ENCODE measurements at places on chromosomes 16 and 17. TPM values are rescaled to one million over a fixed set of nuclear protein-coding genes. Genes with fewer than 3 reads are reported as not detected.

- DNase-seq = no peak
Measured at GRCh38 chr17:32504166-32504990, 17.6 kb downstream of the CDK5R1 start.

- no peak for DNase-seq
Measured at GRCh38 chr17:3827124-3827773, 18.8 kb downstream of the NCBP3 start.

DNA sequence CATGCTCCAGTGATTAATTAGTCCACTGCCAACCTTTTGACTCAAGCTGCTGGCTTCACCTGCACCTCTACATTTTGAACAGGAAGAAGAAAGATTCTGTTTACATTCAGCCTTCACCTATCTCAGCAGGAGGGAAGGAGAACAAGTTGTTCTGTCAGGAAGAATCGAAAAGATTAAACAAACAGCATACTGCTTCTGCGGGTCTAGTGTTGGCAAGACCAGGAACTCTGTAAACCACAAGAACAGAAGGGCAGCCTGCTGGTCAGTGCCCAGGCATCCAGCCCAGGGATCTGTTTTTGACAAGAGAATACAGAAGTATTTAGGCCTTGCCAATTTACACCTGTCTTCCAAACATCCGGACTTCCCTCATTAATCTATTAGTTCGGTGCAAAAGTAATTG, 189.7 kb downstream of the CHD9NB start:
- DNase-seq = no peak

DNA sequence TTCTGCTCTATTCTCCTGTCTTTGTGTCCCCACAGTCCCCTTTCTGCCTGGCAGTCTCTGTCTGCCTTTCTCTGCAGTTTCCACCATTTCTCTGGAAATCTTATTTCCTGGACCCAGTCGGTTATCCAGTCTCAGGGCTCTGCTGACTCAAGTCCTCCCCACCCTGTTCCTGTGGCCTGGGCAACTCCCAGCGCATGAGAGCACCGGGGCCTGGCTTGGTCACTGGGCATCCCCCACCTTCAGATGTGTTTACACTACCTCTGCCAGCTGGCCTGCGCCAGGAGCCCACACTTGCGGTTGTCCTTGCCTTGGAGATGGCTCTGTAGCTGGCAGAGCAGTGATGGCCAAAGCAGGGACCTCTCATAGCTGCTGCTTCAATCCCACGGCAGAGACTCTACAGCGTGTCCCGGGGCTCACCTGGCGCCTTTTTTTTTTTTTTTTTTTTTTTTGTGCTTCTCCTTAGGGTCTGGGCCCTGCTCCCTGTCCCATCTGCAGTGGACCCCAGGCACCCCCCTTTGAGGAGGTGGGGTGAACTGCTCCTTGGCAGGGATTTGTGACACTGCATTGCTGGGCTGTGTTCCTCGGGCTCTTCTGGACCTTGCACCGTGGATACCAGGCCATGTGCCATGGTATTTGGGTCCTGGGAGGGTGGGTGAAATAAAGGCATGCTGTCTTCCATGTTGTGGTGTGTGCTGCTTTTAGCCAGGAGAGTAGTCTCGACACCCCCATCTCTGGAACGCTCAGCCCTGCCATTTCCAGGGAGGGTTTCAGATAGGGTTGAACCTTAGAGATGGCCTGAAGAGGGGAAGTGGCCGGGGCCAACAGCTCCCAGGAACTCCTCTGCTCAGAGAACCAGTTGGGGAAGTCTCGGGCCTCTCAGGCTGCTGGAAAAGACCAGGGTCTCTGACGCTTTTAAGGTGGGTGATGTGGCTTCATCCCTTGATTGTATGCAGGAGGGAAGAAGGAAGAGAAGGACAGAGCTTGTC, 17.5 kb downstream of the GUCY2D start:
- peak; percentile 79 for DNase-seq

DNA sequence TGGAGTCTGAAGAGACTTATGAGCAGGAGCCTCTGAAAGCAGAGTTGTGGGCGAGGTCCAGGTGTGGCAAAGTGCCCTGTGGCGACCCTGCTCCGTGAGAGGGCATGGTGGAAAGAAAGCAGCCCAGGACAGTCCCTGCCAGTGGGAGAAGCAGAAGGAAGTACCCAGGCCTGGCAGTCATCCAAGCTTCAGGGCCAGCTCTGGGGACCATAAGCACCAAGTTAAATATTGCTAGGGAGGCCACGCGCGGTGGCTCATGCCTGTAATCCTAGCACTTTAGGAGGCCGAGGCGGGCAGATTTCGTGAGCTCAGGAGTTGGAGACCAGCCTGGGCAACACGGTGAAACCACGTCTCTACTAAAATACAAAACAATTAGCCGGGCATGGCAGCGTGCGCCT, 4.9 kb upstream of the ASGR1 start:
- DNase-seq = no peak

DNA sequence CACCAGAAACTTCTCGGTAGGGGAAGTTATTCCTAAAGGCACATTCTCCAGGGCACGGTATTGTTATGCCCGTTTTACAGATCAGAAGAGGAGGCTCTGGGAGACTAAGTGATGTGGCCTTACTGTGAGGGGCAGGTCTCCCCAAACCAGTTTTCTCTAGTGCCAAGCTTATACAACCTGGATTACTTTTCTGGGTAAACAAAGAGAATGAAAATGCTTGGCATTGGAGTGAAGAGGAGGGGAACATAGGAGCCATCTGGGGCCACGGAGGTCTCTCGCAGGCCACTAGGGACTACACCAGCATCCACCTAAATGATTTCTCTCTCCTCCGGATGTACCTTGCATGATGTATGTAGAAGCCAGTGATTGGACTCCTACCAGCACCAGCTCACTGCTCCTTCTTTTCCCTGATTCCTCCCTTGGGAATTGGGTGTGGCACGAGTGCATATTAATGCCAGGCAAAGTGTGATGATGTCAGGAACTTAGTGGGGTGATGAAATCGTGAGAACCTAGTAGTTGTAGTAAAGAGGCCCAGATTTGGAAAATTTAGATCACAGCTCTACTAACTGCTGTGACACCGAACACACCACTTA, 674 bp downstream of the TOM1L1 start:
- DNase-seq = peak; percentile 70

- no peak for DNase-seq
Measured at GRCh38 chr16:69236319-69236718, 49.4 kb downstream of the SNTB2 start.

The CD300H gene
- total RNA-seq = not detected

GRCh38 chr17:32492264-32492589, 5.4 kb downstream of the CDK5R1 start:
- no peak for DNase-seq

GRCh38 chr16:80288616-80289015, 252.2 kb upstream of the DYNLRB2 start:
- no peak for DNase-seq

GRCh38 chr16:70478912-70479341, 24.5 kb downstream of the FCSK start:
- peak; percentile 39 for DNase-seq

- no peak for DNase-seq
Measured at GRCh38 chr16:56930486-56931270, 1.3 kb upstream of the HERPUD1 start.

The HLF gene
- 0.04 TPM for total RNA-seq

DNA sequence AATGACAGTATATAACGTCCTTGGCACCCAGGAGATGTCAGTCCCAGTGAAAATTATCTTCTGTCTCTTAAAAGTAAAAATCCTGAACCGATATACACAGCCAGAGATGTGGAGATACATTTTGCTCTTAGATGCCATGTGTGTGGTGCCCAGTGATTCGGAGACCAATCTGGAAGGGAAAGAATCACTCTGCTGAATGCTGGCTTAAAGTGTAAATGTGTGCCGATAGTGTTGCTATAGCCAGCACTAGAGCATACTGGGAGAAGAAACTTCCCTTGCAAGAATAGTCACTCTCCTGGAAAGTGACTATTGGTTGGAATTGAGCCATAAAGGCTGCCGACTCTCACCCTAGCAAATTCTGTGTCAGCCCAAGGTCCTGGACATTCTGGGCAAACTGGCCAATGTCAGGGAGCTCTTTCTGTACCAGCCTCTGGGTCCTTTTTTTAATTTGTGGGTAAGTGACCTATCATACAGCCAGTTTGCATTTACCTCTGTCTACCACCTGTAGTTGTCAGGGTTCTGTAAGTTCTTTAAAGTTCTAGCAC, 44.2 kb upstream of the HNF1B start:
- no peak for DNase-seq

DNA sequence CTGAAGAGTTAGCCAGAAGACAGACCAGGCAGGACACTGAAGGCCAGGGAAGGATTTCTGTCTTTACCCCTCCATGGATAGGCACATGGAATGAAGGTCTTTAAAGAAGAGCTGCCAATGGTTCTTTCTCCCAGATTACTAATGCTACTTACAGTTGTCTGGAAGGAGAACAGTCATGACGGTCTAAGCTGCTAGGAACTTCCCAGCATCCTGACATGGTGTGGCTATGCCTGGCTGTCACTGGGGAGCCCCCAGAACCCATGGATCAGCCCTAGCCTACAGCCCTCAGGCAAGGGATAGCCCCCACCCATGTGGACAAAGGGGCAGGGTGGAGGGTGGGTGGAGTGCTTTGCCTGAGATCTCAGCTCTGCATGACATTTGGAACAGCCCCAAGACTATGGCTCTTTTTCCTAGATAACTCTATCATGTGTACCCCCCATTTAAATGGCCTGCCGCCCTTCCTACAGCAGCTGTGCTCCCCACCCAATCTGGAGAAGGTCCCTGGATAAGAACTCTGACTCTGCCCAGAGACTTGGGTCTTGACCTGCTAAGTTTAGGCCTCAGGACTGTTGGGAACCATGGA, 9.2 kb upstream of the KAT7 start:
- no peak for DNase-seq

DNA sequence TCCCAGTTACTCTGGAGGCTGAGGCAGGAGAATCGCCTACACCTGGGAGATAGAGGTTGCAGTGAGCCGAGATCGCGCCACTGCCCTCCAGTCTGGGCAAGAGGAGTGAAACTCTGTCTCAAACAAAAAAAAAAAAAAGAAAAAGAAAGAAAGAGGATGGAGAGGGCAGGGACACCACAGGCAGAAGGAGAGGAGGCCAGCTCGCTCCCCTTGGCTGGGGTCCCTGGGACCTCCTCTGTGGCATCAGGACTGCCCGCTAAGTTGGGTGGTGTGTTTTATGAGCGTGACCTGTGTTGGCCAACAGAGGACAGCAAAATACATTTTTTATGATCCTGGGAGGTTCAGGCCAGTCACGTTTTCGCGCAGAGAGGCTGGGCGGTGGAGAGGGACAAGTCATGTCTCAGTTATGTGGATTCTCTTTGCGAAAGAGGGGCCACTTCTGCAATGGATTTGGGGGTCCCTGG, 229.6 kb downstream of the MRTFB start:
- DNase-seq = peak; percentile 68

GRCh38 chr17:3503285-3503684, 27.5 kb downstream of the ASPA start:
- no peak for DNase-seq

The ACSM2A gene
- not detected for total RNA-seq

DNA sequence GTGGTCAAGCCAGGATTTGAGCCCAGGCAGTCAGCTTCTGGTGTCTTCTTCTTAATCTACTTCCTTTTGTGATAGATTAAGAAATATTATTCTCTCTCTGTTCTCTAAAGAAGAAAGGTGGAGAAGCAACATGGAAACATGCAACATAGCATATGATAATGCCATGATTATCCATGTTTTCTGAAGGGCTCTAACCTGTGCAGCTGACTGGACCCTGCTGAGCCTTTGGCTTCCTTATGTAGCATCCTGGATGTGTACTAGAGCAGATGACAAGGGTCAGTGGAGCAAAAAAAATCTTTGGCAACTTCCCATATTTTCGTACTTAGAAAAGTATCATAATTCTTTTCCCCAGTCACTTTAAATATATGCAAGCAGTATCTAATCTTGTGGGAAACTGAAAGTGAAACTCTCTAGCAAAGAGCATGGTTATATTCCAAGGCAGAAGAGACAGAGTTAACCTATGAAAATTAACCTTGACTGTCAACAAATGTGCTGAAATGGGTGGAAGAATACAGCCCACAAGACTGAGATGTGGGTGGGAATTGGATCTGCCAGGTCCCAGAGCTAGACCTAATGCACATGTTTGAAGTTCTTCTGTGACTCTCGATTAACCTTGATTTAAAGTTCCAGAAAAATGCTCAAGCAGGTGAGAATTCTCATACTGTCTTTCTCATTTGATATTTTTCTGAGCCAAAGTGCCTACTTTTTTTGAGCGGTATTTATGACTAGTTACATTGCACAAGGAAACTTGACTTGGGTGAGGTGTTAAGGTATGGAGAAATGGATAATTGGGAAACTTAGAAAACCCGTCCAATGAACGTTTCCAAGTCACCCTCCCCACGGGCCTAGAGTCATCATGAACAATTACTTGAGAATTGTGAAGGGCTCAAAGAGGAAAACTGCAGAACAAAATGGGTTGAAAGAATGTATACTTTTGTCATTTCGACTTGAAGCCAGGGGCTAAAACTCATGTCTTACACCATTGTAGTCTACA, 248.6 kb downstream of the FTO start:
- DNase-seq = no peak

GRCh38 chr17:3635474-3636153, 436 bp downstream of the SHPK start:
- DNase-seq = no peak

DNA sequence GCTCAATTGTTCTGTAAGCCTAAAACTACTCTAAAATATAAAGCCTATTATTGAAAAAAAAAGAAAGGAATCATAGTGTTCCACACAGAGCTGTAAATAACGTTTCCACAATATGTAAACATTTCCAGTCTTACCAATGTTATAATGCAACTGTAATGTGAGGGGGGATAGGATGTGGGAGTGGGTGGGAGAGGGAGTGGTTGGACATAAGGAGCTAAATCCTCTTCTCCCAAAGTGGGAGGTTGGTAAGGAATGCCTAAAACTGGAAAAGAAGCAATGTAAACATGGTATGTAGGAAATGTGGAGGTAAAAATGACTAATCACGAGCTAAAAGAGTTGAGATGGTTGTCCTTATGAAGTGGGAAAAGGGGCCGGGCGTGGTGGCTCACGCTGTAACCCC, 17.6 kb upstream of the SBK1 start:
- no peak for DNase-seq

The TXNL4B gene
- 8.6 TPM for total RNA-seq

- no peak for DNase-seq
Measured at GRCh38 chr17:29003289-29003688, 2.5 kb downstream of the SEZ6 start.

DNA sequence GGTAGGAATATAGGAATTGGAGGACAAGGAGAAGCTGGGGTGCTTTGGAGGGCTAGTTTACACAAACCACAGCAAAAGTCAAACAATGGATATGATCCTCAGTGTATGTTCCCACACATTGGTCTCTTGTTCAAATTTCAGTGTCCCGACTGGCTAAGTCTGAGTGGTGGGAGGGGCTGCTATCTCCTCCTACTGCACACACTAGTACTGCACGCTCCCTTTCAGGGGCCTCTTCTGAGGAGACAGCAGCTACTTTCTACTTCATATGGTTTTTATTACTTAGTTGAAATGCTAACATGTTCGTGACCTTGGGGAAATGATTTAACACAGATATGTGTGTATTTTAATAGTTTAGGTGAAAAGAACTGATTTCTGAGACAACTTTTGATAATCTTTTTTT, 18.8 kb upstream of the KRT10 start:
- no peak for DNase-seq

The SLFN14 gene
- total RNA-seq = not detected
